Peyer's patch (tissue), 4 donors: ENCODE measurements at places on chromosomes 11 and 22.

- DNase-seq = no peak
Measured at GRCh38 chr22:50414476-50415248, 60.2 kb downstream of the SBF1 start.

DNA sequence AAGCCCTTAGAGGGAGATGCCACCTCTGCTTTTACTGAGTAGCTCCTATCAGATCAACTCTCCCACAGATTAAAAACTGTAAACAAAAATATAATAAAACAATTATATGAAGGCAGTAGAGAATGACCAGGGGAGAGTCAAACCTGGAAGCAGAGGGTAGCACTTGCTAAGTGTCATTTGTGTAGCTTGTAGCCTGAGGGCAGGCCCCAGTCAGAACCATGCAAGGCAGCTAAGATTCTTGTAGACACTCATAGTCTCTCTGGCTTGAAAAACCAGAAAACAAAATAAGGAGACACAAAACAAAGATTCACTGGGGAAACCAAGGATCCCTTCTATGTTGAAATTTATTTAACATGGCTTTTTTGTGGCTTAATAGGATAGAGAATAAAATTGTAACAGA lies 110.4 kb downstream of the WNT11 start:
- DNase-seq = no peak

GRCh38 chr11:70538641-70539359 lies 140.5 kb downstream of the CTTN start:
- DNase-seq = peak; percentile 14

GRCh38 chr22:17742527-17742902 lies 31.8 kb downstream of the BID start:
- DNase-seq = peak; percentile 42

DNA sequence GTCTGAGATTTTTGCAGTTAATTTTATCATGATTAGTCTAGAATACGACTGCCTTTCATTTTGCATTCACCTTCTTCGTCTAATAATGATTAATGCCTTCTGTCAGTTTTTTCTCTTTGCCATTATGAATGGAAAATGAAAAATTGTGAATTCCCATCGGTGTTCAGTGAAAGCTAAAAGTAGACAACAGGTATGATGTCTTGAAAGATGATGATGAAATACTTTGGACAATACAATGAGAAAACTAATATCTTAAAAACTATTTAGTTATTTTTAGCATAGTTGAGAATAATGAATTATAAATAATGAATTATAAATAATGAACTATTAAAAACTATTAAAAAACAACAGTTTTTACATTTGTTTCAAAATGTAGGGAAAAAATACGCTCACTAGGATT lies 5.0 kb downstream of the C11orf58 start:
- DNase-seq = no peak

- DNase-seq = peak; percentile 92
Measured at GRCh38 chr11:1298695-1299492, 10.5 kb downstream of the TOLLIP start.
